NCI-H2227 treated with DMSO at 0.1 percent for 48 hours (cell line): ENCODE measurements at places on chromosomes 6 and 20.

GRCh38 chr20:32574296-32575226 lies 10.6 kb downstream of the NOL4L start:
- DNase-seq = no peak

DNA sequence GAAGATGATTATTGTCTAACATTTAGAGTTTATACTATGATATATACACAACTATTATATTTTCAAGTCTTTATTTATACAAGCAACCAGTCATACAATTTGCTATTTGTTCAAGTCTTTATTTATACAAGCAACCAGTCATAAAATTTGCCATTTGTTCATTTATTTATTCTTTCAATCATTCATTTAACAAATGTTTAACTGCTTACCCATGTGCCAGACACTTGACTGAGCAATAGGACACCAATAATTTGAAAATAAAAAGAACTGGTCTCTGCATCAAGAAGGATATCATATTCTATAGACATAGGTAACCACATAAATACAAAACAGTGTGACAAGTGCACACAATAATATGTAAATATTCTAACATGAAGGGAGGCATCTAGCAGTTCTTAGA lies 20.3 kb downstream of the GRIK2 start:
- no peak for DNase-seq

GRCh38 chr6:6131492-6132109 lies 124.9 kb upstream of the NRN1 start:
- no peak for DNase-seq

GRCh38 chr20:35497780-35498189 lies 31.7 kb downstream of the C20orf173 start:
- no peak for DNase-seq

DNA sequence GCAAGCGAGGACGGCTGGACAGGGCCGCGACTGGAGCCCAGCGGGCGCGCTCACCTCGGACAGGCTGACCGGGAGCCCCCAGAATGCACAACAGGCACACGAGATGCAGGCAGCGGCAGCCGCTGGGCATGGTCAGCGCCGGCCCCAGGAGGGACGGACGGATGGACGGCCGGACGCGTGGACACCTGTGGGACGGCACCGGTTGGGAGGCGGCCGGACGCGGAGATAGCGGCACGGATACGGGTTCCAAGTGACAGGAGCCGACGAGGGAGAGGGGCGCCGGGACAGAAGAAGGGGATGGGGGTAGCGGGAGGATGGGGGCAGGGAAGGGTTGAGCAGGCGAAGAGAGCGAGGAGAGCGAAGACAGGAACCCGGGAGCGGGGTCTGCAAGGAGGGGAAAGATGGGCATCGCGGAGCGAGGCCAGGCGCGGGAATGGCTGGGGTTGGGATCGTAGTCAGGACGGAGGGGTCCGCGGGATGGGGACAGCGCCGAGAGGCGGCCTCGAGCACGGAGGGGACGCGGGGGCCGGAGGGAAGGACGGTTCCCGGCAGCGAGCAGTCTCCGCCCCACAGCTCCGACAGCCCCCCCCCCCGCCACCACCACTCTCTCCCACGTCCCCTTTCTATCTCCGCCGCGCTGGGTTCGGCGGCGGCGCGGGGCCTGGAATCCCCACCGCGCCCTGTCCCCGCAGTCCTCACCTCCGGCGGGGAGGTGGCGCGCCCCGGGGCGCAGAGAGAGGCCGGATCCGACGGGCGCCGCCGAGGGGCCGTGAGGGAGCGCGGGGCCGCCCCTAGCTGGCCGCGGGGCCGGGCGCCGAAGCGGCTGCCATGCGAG lies 435 bp downstream of the DLK2 start:
- DNase-seq = peak; percentile 16

DNA sequence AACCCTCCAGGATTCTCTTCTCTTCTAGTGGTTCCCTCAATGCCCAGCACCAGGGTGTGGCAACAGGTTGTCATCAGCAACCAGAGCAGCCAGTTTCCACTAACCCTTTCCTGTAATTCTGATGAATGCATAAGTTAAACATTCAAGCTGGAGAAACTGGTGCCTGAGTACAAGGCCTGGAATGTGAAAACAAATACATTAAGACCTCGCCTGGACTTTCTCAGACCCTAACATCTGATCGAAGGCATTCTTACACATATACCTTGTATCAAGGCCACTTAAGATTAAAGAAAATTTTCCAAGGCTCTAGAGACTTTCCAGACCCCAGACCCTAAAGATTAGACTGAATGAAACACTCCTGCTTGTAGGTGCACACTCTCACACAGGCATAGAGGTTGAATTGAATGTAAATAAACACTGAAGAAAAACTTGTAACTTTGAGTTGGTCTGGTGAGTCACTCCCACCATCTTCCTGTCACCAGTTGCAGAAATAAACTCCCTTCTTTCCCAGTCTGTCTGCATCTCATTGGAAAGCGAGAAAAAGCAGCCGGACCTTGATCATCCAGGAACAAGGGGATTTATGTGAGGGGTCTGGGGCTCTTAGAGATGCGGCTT lies 9.0 kb downstream of the LRP11 start:
- DNase-seq = no peak

- DNase-seq = peak; percentile 64
These were observed 116.0 kb downstream of the TRIM27 start for GRCh38 chr6:28807682-28808280.

DNA sequence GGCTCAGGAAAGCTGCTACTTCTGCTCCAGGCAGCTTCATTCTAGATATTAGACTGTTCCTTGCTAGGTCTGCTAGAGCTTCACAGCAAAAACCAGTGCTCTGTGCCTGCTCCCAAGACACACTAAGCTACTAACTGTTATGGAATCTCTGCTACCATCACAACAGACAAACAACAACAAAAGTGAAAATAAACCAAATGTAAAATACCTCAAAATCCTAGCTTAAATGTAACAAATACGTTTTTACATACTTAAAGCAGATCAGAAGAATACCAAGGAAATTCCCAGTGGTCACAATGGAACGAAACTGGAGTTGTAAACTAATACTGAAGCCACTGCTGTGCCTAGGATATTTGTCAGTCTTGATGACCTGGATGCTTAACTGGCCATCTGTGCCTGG lies 84.6 kb upstream of the EZR start:
- DNase-seq = no peak

DNA sequence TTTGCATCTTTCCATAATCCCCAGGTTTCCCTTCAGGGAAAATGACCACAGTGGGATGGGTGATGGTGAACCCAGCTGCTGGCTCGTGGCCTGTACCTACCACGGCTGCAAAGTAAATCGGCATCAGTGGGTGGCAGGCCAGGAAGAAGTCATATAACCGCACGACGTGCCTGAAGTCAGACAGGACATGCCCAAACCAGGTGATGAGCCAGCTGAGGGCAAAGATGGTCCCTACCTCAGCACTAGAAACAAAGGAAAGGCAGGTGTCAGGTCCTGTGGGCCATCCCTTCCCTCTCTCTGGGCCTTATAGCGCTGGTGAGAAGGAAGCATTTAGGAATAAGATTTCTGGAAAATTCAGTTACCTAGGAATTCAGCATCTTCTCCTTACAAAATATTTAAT lies 22.2 kb downstream of the TBC1D20 start:
- no peak for DNase-seq

DNA sequence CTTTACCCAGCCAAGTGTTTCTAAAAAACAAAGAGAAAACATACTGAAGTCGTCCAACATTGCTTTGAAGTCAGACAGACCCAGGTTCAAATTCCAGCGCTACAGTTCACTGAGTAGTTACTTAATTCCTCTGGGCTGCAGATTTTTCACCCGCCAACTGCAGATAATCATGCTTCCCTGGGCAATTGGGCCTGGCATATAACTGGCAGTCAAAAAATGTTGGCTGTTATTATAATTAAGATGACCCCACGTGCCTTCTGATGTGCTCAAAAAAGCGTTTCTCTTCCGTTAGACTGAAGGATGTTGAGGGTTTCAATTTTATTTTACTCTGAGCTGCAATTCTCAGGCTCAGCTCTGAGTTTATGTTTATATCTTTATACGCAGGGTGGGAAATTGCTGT lies 156.1 kb upstream of the CITED2 start:
- DNase-seq = no peak

- DNase-seq = peak; percentile 76
These were observed 97.8 kb downstream of the ANKS1A start for GRCh38 chr6:34986845-34987246.

DNA sequence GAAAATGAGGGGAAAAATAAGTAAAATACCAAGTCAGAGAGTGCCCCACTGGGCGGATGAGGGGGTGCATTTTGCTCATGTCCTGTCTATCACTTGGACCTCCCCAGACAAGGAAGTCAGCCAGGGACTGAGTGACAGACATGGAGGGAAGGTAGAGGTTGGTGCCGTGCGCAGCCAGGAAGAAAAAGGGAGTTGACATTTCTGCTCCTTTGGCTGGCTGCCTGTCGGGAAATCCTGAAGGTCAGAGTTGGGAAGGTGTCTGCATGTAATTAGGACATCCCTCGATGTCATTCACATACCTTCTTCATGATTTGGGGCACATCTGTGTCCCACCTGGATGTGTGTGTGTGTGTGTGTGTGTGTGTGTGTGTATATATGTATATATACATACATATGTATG lies 8.9 kb downstream of the GUCA1A start:
- DNase-seq = no peak

DNA sequence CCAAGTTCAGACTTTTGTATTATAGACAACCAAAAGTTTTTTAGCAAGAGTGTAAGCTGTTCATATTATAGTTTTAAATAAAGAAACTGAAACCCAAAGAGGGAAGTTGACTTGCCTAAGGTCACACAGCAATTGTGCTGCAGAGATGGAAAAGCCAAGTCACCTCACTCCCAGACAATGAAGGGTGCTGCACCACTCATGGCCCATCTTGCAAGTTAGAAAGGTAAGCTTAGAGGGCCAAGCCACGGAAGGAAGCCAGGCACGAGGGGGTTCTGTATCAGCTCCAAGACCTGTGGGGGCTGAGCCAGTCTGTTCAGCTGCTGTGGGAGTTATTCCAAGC lies 860 bp downstream of the DEFB124 start:
- no peak for DNase-seq

GRCh38 chr6:3287976-3288707 lies 29.4 kb downstream of the PSMG4 start:
- DNase-seq = no peak

DNA sequence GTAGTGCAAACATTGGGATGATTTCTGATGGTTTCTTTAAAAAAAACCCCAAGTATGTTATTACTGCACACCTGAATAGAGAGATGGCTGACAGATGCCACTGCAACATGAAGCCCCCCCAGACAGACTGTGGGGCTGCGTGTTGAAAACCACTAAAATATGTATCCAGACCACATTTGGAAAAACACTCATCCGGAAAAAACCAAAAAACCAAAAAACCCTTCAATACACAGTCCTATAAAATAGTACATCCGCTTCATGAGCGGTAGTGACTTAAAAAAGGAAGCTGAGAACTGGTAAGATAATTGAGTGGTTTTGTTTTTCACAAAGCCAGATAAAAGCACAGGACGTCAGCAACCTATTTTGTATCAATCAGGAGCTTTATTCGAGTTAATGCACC lies 47.1 kb upstream of the EDN3 start:
- DNase-seq = no peak

GRCh38 chr6:150987855-150988464 lies 122.5 kb downstream of the MTHFD1L start:
- DNase-seq = no peak

DNA sequence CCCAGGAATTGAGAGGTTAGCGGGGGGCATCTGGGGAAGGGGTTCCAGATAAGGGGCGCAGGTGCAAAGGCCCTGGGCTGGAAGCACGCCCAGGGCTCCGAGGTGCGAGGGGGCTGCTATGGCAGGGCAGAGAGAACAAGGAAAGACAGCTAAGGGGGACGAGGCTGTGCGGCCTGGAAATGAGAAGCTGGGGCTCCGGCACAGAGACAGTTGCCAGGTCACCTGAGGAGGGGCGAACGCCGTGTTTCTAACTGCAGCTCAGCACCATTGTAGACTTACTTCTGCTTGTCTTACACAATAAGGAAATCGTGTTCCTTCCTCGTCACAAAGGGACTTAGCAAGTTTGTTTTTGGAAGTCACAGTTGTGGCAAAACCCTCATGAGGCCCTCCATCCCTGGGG lies 68.9 kb upstream of the TBXT start:
- no peak for DNase-seq

- DNase-seq = no peak
These were observed 108.5 kb downstream of the SYCP2 start for GRCh38 chr20:59824711-59825562.

- DNase-seq = no peak
These were observed 16.4 kb upstream of the MAS1 start for GRCh38 chr6:159874435-159874834.

- DNase-seq = no peak
These were observed 4.0 kb downstream of the RPP21 start for GRCh38 chr6:30348957-30349356.

GRCh38 chr6:84779380-84779779 lies 15.0 kb upstream of the TBX18 start:
- DNase-seq = no peak

DNA sequence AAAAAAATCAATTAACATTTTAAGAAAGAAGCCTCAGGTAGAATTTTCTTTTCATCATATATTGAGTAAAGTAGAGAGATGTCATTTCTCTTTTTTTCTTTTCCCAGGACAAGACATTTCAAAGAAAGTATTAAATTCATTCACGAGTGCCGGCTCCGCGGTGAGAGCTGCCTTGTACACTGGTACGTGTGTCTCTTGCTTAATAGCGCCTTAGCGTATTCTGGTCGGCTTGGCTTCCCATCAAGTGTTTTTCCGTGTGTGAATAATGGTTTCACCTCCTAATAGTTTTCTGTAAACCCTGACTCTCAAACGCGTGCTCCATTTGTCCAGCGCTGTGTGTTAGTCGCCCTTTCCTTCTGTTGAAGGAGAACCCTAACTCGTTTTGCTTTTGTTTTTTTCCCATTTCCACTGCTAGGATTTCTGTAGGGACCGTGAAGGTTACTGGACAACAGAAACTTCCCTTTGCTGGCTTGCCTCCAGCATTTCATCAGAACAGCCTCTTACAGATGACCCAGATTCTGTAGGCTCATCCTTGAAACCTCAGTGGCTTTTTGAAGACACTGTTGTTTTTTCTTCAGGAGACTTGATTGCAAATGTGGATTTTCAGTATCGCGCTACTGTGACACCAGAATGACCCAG lies 45.7 kb upstream of the IRF4 start:
- no peak for DNase-seq

GRCh38 chr6:134938896-134939295 lies 11.0 kb downstream of the ALDH8A1 start:
- DNase-seq = no peak

- DNase-seq = no peak
These were observed 44.9 kb upstream of the SUPT3H start for GRCh38 chr6:45422503-45423110.

GRCh38 chr6:56238352-56238751 lies 9.0 kb downstream of the COL21A1 start:
- no peak for DNase-seq

GRCh38 chr6:15623276-15624116 lies 39.3 kb downstream of the DTNBP1 start:
- DNase-seq = peak; percentile 24
